Stimulated activated CD4-positive, alpha-beta T cell treated with anti-CD3 and anti-CD28 coated beads, Interleukin-2, amount 100 ng/mL, for 48 hours (primary cell): ENCODE measurements at places on chromosomes 2 and 18.
A peak's percentile ranks its signal among the peaks of the same experiment; 100 is the strongest.

DNA sequence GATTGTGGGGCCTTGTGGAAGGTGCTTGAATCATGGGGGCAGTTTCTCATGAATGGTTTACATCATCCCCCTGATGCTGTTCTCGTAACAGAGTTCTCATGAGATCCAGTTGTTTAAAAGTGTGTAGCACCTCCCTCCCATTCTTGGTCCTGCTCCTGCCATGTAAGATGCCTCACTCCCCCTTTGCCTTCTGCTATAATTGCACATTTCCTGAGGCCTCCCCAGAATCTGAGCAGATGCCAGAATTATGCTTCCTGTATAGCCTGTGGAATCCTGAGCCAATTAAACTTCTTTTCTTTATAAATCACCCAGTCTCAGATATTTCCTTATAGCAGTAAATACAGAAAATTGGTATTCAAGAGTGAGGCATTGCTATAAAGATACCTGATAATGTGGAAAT lies 15.6 kb upstream of the WDR75 start:
- DNase-seq, result no peak

DNA sequence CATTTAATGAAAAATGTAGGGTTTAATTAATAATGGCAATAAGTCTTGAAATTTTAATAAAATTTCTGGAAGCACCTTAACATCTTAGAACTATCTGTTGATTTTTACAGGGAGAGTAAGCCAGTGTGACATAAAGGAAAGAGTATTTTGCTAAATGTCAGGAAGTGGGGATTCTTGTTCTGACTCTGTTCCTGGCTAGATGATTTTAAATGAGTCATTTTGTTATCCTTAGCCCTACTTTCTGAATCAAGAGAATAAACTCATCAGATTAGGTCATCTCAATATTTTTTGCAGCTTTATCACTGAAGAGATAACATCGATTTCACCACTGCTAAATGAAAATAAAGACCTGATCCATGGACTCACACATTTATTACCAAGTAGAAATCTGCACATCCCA lies 377.5 kb upstream of the CYRIA start:
- DNase-seq, result no peak

DNA sequence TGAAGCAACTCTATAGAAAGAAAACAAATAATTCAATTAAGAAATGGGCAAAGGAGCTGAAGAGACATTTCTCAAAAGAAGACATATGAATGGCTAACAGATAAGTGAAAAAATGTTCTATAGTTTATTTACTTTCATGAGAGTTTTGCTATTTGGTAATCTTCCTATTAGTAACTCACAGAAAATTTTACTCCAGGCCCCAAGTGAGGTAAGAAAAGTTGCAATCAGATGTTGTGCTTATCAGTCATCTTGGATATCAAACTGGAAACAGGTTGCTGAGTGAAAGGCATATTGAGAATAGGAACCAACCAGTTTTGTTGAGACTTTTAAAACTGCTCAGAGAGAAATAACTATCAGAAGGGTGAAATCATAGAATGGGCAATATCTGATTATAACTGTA lies 1179.0 kb upstream of the ACVR2A start:
- no peak for DNase-seq

DNA sequence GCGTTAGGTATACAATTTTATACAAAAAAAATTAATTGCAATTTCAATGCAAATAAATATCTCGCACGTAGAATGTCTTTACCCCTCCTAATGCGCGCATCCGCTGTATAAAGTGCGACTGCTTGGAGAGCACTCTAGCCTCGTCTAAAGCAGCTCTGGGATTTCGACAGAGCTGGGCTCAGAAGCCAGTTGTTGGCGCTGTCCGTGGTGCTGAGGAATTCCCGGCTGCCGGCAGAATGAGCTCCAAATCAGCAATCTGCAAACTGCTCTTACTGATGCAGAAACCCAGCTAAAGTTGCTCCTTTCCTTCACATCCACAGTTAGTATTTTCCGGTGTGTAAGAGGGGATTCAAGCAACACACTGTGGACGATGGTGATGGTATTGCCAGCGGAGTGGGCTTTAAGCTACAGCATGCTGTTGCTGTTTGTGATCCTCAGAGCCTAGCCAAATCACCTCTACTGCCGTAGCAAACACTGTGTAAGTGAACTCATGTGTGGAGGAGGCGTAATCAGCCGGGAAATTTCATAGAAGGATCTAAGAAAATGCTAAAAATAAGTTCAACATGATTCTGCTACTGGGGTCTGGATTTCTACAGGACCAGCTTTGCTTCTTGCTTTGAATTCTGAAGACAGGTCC lies at the start of gene VWC2L:
Gene VWC2L (plus strand): TSS at position 137 of the 637 bp plus-strand sequence. CDS start 3,140 bp downstream, outside the sequence.
- peak; percentile 27 for DNase-seq

- no peak for DNase-seq
Measured at GRCh38 chr2:200028998-200029397, 73.6 kb downstream of the MAIP1 start.
